ENCODE measurements at places on chromosomes 16 and 17.

DNA sequence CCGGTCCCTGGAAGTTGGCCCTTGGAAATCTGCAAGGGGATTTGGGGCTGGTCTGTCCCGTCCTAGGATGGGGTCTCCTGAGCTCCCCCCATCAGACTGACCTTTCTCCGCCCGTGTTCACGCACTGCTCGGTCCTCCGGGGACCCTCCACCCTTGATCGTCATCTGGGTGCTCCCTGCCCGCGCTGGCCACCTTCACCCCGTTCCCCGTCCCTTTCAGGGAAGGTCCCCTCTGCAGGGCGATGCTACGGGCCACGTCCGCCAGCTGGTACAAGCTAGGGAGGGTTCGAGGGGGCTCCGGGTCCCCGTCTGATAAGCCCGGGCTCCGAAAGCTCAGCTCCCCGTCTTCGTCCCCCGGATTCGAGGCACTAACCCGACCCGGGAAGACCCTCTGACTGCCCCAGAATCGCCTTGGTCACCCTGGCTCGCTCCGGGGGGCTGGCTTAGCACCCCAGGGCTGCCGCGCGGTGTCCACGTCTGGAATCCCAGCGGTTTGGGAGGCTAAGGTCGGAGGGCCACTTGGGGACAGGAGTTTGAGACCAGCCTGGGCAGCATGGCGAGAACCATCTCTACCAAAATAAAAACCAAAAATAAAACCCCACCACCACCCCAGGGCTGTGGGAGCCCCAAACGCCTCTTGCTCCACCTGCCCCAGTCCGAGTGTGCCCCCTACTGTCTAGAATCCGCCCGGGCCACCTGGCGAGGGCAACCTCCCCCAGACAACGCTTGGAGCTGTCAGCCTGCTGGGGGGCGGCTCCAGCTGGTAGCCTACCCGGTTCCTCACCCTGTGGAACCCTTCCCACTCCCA lies 1.1 kb upstream of the SLC43A2 start:
- DNase-seq, result no peak

- DNase-seq, result peak; percentile 86
Observed at GRCh38 chr17:71188811-71189492, 931.9 kb upstream of the SOX9 start.

DNA sequence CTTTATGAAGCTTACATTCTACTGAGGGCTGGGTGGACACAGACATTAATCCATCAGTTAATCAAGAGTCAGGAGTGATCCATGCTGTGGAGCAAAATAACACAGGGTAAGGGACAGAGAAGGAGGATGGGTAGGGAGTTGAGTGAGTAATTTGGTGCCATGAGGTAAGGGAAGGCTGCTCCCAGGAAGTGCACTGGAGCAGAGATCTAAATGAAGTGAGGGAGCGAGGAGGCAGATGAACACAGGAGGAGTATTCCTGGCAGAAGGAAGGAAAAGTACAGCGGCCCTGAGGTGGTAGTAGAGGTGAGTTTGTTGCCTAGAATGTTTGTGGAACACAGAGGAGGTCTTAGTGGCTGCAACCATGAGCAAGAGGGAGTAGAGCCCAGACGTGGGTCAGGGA lies 34.8 kb downstream of the ASIC2 start:
- DNase-seq, result peak; percentile 19

DNA sequence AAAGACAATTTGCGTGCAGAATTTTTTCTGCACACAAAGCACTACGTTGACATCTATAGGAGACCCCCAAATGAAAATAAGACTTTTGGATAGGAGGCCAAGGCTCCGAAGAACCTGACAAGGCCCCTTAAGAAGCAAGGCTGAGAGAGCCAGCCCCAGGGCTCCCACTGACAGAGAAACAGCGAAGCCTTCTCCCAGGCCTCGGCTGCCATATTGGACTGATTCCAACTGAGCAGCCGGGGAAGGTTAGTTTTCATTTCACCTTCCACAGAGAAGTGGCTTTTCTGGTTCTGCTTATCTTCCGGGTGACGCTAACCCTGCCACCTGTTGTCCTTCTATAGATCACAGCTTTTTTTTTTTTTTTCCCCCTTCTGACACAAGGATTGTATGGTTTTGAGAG lies 356.7 kb downstream of the SOX9 start:
- no peak for DNase-seq

DNA sequence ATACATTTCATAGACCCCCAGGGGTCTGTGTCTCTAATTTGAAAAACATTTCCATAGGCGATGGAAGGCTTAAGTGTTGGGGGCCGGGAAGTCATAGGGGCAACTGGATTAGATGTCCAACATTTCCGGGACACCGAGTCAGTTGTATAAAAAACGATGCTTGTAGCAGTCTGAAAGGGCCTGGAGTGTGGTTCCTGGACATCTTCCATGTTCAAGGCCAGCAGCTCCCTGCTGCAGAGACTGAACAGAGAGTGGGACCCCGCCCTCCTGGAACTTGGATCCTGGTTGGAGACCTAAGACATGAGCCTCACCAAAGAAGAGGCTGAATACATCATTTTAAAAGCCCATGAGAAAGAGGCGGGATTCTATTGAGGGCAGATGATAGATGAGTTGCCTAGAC lies 82.0 kb upstream of the ZNF423 start:
- no peak for DNase-seq

DNA sequence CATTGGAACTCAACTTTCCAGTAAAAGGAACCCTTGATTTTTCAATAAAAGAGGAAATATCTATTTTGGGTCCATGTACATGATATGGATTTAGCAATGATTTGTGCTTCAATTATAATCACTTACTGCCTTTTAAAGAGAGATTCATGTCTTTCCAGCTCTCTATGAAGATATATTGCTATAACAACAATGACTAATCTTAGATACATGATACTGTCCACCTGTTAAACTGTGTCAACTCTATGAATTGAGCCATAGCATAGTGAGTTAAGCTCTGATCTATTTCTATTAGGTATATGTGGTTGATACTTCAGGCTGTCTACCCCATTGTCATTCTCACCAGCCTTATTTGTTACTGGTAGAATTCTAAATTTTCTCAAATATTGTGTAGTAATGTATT lies 15.0 kb upstream of the MPHOSPH6 start:
- DNase-seq, result no peak

DNA sequence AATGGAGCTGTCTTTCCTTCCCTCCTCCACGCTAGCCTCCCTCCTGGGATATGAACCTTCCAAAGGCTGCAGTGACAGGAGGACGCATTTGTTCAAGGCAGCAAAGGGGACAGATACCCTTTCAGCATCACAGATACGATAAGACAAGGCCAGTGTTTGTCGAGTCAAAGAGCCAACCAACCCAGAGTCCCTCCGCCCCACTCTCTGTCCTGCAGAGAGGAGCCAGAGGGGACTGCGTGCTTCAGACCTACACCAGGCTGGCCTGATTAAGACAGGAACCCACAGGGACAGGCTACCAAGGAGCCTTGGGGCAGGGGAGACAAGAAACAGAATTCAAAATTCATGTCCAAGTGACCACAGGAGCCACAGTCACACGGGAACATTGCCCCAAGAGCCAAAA lies 72.6 kb upstream of the CDH5 start:
- no peak for DNase-seq

DNA sequence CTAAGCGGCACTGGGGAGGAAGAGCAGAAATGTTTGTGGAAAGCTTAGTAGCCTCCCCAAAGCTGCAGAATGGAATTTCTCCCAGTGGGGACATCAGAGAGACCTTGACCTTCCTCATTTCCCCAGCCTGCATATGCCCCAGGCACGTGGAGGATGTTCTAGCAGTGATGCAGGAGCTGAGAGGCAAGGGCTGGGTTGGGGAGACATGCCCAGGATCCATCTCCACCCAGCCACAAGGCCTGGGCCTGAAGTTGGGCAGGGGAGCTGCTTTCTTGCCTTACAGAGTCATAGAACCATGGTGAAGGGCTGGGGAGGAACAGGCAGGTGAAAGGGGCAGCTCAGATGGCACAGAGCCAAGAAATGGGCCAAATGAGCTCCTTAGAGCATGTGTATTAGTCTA lies 104.0 kb downstream of the TMEM132E start:
- DNase-seq, result no peak

- no peak for DNase-seq
Observed at GRCh38 chr16:9534759-9535158, 443.3 kb downstream of the HAPSTR1 start.

DNA sequence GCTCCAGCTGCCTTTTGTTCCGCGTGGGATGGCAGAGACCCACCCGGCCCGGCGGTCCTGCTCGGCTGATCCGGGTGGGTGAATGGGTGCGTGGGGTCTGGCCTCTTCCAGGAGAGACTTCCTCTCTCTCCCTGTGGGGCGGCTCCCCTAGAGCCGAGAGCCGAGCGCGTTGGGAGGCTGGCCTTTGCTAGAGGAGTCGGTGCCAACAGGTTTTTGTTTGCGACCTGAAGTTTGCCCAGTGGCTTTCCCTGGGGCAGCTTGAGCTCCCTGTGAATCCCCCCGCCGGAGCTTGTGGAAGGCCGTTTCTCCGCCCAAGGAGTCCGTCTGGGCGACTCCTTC lies 970 bp downstream of the EPN2 start:
- DNase-seq, result no peak

- DNase-seq, result no peak
Observed at GRCh38 chr16:86598607-86599565, 20.5 kb downstream of the FOXL1 start.

- no peak for DNase-seq
Observed at GRCh38 chr17:81332914-81333528, 37.9 kb upstream of the SLC38A10 start.

DNA sequence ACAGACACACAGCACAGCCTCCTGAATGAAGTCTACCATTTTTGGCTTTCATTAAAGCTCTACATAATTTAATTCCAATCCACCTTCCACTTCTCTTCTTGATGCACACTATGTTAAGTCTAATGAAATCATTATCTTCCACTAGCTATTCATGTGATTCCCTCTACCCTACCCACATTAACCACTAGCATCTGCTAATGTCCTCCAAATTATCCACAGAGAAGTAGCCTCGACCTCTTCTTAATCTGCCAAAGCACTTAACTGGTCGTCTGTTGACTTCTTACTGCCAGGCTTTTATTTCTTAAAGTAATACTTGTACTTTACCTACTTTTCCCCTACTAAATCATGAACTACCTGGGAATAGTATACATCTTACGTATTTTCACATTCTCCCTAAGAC lies 91.8 kb downstream of the NCOR1 start:
- no peak for DNase-seq

- no peak for DNase-seq
Observed at GRCh38 chr17:44209786-44210341, 9.6 kb downstream of the UBTF start.

GRCh38 chr16:69404275-69404805 lies 18.5 kb upstream of the TERF2 start:
- no peak for DNase-seq

- DNase-seq, result no peak
Observed at GRCh38 chr17:71413935-71414334, 706.9 kb upstream of the SOX9 start.

- DNase-seq, result peak; percentile 86
Observed at GRCh38 chr16:12092544-12092921, 116.0 kb downstream of the SNX29 start.

DNA sequence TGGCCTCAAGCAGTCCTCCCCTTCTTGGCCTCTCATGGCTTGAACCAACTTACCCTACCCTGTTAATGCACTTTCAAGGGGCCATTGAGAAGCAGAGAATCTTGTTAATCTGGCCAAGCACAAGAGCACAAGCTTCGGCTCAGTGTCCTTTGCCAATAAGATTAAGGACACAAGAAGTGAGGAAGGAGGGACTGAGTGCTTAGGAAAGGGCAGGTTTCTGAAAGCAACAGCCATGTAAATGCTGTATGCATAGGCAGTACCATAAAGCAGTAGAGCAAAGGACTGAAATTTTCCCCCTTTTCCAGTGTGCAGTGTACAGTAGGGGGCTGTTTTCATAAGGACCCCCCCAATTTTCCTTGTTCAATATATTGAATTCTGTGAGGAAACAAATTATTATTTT lies 37.7 kb downstream of the IST1 start:
- DNase-seq, result no peak

DNA sequence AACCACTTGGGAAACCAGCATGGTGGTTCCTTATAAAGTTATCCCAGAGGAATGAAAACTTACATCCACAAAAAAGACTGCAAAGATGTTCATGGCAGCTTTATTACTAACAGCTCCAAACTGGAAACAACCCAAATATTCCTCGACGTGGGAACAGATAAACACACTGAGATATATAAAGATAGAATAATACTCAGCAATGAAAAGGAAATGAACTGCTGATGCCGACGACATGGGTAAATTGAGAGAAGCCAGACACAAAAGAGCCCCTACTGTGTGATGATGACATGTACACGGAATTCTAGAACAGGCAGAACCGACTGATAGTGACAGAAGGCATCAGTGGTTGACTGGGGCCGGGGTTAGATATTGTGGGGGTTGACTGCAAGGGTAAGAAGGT lies 9.7 kb downstream of the PRCD start:
- DNase-seq, result no peak

GRCh38 chr17:40450175-40450574 lies 6.9 kb downstream of the IGFBP4 start:
- DNase-seq, result no peak

GRCh38 chr16:30888856-30889499 lies 4.9 kb downstream of the BCL7C start:
- DNase-seq, result no peak

- no peak for DNase-seq
Observed at GRCh38 chr17:29115961-29116803, 64.0 kb downstream of the MYO18A start.

- DNase-seq, result no peak
Observed at GRCh38 chr17:75380315-75380714, 25.2 kb downstream of the GRB2 start.

DNA sequence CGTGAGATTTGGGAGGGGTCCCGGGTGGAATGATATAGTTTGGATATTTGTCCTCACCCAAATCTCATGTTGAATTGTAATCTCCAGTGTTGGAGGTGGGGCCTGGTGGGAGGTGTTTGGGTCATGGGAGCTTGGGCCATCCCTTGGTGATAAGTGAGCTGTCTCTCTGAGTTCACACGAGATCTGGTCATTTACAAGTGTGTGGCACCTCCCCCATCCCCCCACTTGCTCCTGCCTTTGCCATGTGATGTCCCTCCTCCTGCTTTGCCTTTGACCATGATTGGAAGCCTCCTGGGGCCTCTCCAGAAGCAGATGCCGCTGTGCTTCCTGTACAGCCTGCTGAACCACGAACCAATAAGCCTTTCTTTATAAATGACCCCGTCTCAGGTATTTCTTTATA lies 21.3 kb upstream of the BAIAP2 start:
- DNase-seq, result no peak

DNA sequence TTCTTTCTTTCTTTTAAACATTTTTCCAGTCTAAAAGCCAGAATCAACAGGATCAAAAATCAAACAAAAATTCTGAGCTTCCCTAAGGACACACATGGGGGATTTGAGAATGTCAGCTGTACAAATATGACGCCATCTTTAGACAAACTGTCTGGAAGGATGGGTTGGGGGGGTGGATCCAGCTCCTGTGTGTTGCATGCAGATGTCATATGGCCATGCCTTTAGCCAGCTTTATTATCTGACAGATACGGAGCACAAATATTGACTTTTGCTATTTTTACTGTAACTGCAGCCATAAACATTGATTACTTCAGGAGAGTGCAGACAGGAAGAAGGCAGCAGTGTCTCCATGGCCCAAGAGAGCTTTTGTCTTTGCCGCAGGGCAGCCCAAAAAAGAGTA lies 279.4 kb upstream of the ELAC2 start:
- no peak for DNase-seq

GRCh38 chr17:66670206-66670605 lies 164.7 kb upstream of the CACNG5 start:
- DNase-seq, result no peak

- no peak for DNase-seq
Observed at GRCh38 chr17:58279016-58279711, 1.6 kb downstream of the MPO start.
